ENCODE measurements at places on chromosomes 16 and 17.

GRCh38 chr17:17724307-17725010 is 43.2 kb downstream of the RAI1 start:
- no peak for DNase-seq

GRCh38 chr16:85652431-85653221 is 36.1 kb downstream of the GINS2 start:
- peak; percentile 68 for DNase-seq

GRCh38 chr17:77036841-77037381 is 103.9 kb upstream of the SEC14L1 start:
- no peak for DNase-seq

DNA sequence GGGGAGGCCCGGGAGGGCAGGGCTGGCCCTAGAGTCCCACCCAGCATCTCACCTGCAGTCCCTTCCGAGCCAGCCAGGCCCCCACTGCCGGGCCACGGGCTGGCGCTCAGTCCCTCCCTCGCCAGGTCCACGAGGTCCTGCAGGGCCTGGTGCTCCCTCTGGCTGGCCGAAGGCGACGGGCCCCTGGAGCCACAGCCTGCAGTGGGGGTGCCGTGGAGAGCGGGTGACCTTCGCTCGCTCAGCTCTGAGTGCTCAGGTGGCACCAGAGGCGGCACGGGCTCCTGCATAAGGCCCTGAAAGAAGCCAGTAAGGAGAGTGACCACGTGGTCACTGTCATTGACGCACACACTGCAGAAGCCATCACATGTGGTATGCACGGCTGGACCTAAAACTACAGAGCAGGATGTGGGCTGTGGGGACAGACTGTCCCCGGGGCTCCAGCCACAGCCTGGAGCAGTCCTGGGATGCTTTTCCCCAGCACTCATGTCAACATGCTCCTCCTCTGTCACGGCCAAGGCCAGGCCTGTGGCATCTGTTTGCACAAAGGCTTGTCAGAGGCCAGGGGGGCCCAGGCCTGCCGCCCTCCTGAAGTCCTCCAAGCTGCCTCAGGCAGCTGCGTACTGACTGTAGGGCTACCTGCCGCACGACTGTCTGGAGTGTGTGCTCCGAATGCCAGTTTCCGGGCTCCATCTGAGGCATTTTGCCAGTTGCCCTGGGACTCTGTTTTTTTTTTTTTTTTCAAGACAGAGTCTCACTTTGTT is 15.1 kb downstream of the SLX4 start:
- no peak for DNase-seq

- DNase-seq, result peak; percentile 89
These were observed 705 bp upstream of the PITPNC1 start for GRCh38 chr17:67376415-67376736.

- DNase-seq, result no peak
These were observed 27.4 kb downstream of the USP43 start for GRCh38 chr17:9672691-9673090.

GRCh38 chr17:10616502-10617119 is 40.5 kb downstream of the MYH3 start:
- DNase-seq, result peak; percentile 74

DNA sequence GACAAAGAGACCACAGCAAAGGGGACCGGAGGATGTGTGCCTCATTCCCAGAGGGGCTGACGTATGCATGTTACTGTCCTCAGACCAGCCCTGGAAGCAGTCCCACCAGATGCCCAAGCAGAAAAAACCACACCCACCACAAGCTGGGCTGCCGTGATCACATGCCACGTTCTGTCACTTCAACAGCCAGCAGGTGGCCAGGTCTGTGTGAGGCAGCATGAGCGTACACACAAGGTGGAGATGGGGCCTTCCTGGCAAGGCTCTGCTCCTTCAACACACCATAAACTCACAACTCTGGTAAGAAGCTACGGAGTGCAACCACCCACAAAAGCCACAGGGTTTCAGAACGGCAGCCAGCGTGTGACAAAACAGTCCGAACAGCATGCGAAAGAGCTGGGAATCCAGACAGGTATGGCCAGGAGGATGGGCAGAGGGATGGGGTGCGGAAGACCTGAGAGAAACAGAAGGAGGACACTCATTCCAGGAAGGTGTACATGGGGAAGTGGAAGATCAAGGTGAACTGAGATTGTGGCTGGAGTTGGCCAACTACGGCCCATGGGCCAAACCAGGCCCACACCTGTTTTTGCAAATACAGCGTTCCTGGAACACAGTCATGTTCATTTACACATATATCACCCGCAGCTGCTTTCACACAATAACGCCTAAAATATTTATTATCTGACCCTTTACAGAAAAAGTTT is 27.9 kb downstream of the MBTPS1 start:
- peak; percentile 3 for DNase-seq

DNA sequence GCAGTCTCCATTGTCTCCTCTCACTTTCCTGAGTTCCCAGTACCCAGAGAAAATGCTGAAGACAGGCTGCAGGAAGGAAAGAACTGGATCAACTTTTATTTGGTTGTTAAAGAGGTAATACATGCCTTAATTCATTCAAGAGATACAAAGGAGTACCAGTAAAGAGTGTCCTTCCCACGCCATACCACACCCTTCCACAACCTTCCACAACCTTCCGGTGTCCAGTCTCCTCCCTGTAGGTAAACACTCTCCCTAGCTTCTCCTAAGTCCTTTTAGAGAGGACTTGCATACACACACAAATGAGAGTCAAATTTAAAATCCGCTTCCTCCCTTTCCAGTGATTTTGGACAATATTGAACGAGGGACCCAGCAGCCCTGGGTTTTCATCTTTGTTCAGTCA is 2.8 kb upstream of the CA7 start:
- DNase-seq, result no peak

- DNase-seq, result no peak
These were observed 20.1 kb upstream of the ALKBH5 start for GRCh38 chr17:18163547-18163946.

DNA sequence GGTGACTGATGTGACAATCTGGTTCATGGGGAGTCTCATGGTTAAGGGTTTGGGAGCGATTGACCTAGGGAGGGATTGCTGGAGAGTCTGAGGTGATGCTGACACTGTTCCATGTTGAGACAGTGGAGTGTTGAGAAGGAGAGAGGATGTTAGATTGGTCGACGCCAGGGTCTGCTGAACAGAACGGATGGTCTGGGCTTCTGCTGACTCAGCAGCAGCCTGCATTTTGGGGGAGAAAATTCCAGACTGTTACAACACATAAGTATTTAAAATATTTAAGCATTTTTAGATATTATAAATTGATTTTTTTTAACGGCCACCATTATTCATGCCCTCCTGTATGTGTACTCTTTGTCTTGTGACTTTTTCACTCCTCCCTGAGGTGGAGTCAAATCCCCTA is 107.2 kb downstream of the TOX3 start:
- DNase-seq, result no peak

DNA sequence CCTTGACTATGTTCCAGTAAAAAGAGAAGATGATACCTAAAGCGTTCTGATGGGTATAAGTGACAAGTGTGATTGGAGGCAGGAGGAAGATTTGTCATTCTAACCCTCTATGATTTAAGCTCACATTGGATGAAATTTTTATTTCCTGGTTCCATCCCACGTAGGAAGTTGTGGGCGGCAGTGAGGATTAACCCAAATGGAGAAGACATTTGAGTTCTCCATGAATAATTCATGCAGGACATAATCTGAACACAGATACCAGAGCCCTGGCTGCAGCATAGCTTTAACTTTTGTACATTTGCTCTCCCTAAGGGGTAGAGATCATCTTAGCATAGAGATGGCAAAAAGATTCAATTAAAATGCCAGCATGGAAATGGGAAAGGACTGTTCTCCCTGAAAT is 146.3 kb downstream of the SLC39A11 start:
- DNase-seq, result no peak

- DNase-seq, result peak; percentile 22
These were observed 12.0 kb downstream of the MILR1 start for GRCh38 chr17:64460955-64461354.

DNA sequence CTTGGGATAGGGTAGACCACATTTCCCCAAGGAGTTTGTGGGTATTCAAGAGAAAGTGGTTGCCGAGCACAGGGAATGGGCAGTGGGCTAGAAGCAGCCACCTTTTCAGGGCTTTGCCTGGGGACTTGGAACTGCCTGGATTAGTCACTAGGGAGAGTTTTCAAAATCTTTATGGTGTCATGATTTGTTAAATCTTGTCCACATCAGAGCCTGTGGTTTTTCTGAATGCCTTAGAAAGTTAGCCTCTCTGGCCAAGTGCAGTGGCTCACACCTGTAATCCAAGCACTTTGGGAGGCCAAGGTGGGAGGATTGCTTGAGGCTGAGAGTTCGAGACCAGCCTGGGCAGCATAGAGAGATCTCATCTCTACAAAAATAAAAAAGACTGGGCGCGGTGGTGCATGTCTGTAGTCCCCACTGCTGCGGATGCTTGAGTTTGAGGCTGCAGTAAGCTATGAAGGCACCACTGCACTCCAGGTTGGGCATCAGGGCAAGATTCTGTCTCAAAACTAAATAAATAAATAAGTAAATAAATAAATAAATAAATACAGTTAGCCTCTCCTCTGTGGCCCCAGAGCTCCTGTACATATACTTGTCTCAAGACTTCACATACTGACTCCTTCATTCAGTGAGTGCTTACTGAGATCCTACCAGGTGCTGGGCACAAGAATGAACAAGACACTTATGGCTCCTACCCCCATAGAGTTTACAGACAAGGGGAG is 76.3 kb upstream of the HNF1B start:
- no peak for DNase-seq

GRCh38 chr17:64788286-64789060 is 126.4 kb upstream of the SMURF2 start:
- DNase-seq, result no peak

GRCh38 chr17:15469260-15469659 is 1.8 kb upstream of the CDRT4 start:
- DNase-seq, result no peak

GRCh38 chr16:56520251-56520577 is 390 bp upstream of the BBS2 start:
- no peak for DNase-seq

GRCh38 chr17:34883106-34884000 is 77.9 kb downstream of the CCT6B start:
- no peak for DNase-seq

- DNase-seq, result no peak
These were observed 85.7 kb upstream of the HS3ST4 start for GRCh38 chr16:25606069-25606468.

GRCh38 chr16:31488468-31489297 is 5.8 kb downstream of the SLC5A2 start:
- DNase-seq, result no peak

DNA sequence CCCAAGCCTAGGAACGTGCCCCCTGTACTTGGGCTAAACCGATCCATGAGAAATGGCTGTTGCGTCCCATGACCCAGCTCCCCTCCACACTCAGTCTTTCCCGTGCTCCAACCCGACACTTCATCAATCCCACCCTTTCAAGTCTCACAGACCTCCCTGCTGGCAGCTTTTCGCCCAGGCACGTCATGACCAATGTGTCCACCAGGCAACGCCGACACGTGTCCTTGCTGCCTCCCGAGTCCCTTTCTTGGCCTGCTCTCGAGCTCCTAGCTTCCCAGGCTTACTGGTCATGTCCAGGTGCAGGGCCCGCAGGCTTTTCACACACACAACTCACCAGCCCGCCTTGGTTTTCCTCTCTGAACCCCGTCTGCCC is 12.2 kb downstream of the MNT start:
- DNase-seq, result no peak

- no peak for DNase-seq
These were observed 53.5 kb downstream of the MAF start for GRCh38 chr16:79547085-79547484.

DNA sequence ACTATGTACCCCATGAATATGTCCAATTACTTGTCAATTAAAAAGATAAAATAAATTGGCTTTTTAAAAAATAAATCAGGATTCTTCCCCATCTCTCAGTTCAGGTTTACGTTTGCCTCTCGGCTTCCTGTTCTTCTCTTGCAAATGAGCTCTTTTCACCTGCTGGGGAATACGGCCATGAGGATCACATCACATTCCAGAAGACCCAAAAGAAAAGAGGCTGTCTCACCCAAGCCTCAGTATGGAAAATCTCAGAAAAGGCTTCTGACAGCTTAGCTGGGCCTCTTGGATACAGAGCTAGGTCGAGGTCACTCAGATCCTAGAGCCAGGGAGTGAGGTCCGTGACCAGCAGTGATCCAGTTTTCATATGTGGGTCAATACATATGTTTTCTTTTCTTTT is 171.2 kb upstream of the SDK2 start:
- no peak for DNase-seq

DNA sequence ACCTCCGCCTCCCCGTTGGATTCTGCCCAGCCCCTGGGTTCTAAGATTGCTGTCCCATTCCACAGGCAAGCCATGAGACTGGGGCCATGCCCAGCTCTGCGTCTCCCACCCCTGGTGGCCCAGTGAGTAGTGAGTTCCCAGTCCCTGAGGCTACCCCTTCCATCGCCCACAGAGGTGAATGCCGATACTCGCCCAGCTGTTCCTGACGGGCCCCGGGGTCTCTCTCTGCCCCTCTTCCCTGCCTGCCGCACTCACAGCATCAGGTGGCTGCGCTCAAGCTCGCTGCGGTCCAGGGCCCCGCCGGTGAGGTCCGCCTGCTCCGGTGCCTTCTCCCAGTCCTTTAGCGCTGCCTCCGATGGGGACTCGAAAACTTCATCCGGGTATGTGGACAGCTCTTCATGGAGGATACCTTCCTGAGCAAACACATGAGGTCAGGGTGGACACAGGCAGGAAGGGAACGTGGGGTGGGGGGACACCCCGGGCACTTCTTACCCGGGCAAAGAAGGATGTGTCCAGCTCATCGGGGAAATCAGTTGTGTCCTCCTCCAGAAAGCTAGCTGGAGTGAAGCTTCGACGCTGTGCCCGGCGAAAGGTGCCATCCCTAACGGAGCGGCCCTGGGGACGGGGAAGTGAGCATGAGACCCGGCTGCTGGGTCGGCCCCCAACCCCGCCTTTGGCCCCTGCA is 8.8 kb downstream of the SNRNP25 start:
- no peak for DNase-seq

- DNase-seq, result no peak
These were observed 3.6 kb downstream of the CDT1 start for GRCh38 chr16:88807142-88807625.

DNA sequence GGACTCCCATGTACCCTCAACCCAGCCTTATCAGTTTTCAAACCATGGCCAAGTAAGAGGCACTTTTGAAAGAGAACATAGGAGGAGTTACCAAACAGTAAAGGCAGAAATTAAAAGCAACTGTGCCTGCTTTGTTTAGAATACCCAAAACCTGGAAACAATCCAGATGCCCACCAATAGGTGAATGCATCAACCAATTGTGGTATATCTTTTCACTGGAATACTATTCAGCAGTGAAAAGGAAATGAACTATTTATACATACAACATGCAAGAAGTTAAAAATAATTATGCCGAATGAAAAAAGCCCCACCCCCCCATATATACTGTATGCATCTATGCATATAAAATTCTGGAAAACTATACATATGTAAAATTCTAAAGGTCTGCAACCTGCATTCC is 37.0 kb downstream of the PITPNC1 start:
- no peak for DNase-seq

All from AG10803 (cell line).